Stimulated activated CD8-positive, alpha-beta memory T cell treated with anti-CD3 and anti-CD28 coated beads, Interleukin-7, amount 100 ng/mL, for 24 hours (primary cell): ENCODE measurements at places on chromosomes 11 and 22.

- no peak for DNase-seq
Observed at GRCh38 chr22:34475886-34476285, 555.6 kb upstream of the LARGE1 start.

DNA sequence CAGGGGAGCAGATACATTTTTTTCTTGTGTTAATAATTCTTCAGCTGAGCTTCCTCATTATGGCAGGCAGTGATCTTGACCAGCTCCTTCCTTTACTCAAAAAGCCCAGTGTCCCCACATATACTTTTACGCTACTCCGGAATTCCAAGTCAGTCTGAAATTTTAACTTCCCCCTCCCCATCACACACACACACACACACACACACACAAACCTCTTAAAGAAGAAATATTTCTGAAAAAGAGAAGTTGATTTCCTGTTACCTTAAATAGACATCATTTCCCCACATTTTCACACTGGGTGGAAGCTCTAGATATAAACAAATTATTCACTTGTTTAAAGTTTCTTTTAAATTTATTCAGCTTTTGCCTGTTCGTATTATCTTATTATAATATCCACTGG is 113.9 kb downstream of the DBX1 start:
- no peak for DNase-seq

DNA sequence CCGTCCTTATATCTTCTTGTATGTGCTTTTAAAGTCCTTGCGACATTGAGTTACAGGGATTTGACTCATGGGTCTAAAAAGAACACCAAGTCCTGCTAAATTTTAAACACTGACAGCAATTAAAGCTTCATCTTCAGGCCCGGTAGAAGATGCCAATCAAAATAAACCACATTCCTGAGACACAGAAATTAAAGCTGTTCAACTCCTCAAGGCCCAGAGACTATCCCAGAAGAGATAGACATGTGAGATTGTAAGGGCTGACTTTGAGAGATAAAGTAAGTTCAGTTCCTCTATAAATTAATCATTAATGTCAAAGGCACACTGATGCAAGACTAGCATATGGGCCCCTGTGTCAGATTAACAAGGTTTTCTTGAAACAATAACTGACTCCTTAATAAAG is 49.8 kb downstream of the OSBPL5 start:
- no peak for DNase-seq

DNA sequence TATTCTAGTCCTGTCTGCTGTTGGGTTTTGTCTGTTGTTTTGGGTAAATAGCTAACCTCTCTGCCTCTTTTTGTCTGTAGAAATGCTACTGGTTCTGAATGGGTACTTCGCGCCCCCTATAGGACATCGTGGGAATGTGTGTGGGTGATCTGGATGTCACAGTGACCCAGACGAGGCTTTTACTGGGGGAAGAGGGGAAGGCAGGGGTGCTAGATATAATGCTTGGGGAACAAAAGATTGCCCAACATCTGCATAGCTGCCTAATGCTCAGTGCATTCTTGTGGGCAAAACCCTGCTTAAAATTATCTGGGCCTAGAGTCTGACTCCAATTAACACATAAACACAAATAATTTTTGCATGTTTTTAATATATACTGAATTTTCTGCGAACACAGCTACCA is 57.7 kb downstream of the BMAL1 start:
- DNase-seq: peak; percentile 32
